ENCODE measurements at places on chromosomes 13 and 19. TPM values are rescaled to one million over a fixed set of nuclear protein-coding genes. Genes with fewer than 3 reads are reported as not detected.

SBK2 gene
- total RNA-seq = not detected

SDHAF1 gene
- total RNA-seq = 20.4 TPM

CCNA1 gene
- 2.1 TPM for total RNA-seq

NDUFS7 gene
- 174 TPM for total RNA-seq

KLK14 gene
- total RNA-seq = not detected

Measured in myometrial cell (primary cell).